ENCODE measurements at places on chromosomes 7 and 10.

GRCh38 chr7:139571190-139571589 is 47.7 kb downstream of the CLEC2L start:
- no peak for DNase-seq

GRCh38 chr7:26787701-26788100 is 76.7 kb downstream of the SKAP2 start:
- no peak for DNase-seq

GRCh38 chr7:105788356-105788755 is 88.0 kb downstream of the ATXN7L1 start:
- no peak for DNase-seq

- no peak for DNase-seq
Measured at GRCh38 chr10:18505456-18506118, 145.8 kb downstream of the NSUN6 start.

DNA sequence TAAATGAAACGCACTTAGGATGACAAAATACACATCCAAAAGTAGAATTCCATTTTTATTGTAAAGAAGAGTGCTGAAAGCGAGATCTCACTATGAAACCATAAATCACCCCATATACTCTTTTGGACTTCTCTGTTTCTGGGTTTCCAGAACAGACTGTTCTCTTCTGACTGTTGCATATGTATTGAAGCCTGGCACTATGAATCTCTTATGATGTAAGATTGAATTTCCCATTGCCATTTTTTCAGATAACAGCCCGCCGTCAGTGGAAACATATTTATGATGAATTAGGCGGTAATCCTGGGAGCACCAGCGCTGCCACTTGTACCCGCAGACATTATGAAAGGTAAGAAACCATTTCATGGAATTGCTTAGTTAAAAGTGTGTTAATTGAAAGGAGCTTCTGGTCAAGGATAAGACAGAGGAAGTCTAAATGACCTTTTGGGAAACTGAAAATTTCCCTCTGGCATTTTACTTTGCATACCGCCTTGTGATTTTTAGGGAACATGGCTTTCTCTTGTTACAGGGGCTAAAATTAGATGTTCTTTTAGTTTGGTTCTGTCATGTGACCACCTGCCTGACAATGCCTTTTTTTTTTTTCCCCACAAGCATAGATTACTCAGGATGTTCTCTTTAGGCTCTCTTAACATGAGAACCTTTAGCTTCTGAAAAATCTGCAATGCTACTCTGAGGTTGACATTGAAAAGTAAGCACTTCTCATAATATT is 168.1 kb downstream of the ARID5B start:
- no peak for DNase-seq

DNA sequence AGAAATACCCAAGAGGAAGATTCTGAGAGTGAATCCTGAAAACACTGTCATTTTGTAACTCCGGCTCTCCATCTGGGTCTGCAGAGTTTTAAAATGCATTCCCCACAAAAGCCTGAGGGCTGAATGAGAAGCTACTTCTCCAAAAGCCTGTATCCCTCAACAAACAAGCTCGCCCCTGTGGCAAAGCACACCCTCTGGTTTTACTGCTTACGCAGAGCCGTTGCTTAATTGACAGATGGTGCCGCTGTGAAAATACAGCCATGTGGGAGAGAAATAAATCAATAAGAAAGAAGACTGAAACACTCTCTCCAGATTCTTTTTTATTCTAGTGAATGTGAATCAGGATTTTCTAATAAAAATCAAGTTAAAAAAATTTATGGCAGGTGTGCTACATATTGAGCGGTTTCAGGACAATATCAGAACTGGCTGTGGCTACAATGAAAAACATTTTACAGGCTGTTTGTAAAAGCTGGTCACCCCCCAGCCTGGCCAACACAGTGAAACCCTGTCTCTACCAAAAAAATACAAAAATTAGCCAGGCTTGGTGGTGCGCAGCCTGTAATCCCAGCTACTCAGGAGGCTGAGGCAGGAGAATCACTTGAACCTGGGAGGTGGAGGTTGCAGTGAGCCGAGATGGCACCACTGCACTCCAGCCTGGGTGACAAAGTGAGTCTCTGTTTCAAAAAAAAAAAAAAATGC is 32.5 kb downstream of the C7orf33 start:
- no peak for DNase-seq

- no peak for DNase-seq
Measured at GRCh38 chr7:157397036-157397720, 60.4 kb downstream of the DNAJB6 start.

- no peak for DNase-seq
Measured at GRCh38 chr7:74226633-74227032, 16.8 kb downstream of the LAT2 start.

All from esophagus squamous epithelium (tissue), 5 donors.